MCF 10A (cell line): ENCODE measurements at places on chromosomes 5 and 9. TPM values are rescaled to one million over a fixed set of nuclear protein-coding genes. Genes with fewer than 3 reads are reported as not detected.

DNA sequence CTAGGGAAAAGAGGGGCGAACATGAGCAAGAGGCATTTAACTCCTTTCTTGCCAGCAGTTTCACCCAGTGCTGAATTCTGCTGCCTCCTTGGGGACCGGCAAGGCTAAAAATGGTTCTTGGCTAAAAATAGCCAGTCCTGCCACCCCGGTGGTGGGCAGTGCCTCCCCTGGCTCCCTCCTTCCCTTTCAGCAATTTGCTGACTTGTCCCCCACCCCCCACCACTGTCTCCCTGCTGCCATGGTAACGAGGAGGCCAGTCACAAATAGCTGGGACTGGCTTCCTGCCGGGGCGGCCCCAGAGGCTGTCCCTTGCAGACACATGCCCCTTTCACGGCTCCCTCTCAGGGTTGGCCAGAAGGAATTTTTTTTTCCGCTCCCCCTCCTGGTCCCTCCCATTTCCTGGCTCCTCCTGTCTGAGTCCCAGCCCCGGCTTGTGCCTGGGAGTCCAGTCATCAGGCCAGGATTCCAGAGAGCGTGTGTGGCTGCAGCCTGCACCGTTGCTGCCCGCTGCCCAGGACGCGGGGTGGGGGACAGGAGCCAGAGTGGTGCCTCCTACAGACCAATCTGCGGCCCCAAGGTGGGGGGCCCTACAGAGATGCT lies 130.3 kb downstream of the RGS3 start:
- peak; percentile 95 for DNase-seq

DNA sequence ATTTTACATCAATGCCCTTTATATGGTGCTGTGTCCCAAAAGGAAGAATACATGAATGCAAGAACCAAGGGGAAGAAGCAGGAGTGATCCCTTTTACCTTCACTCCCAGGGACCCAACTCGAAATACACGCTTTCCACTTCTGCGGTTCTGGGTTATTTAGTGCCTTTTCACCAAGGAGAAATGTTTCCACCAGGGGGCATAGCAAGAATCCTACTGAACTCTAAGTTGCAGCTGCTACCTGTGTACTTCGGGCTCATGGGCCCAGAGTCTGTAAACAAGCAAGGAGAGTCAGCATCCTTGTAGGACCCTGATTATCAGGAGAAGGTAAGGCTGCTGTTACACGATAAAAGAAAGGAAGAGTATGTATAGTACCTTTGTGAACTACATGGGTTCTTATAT lies 45.7 kb downstream of the DPYSL3 start:
- DNase-seq: peak; percentile 68

DNA sequence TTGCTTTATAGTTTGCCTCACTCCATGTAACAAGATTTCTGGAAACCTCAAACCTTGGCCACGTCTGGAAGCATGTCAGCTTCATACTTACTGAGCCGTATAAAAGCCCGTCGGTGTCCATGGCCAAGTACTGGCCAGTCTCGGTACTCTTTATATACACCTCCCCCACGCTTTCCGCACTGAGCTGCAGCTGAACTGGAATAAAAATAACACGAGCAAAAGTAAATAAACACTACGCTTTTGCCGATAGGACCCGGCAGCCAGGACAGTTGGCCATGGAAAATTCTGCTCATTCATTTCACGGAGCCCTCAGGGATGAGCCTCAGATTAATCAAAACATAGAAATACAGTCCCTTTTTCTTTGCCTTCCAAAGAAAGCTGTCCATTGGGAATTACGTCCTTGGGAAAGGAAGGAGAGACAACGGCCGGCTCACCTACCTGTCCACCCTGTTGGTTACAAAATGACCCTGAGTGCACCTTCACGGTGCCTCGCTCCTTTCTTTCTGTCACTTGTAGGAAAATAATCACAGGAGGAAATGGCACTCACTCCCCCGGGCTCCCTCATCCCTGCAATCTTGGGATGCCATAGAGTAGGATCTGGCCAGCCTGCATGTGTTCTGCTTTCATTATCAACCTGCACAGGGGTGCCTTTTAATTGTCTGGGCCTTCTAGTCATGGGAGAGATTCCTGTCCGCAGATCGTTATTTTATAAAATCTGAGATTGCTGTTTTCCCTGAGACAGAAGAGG lies 85.1 kb downstream of the FGF1 start:
- no peak for DNase-seq

- DNase-seq: peak; percentile 68
Observed at GRCh38 chr9:97900738-97901565, 21.3 kb downstream of the TRMO start.

DNA sequence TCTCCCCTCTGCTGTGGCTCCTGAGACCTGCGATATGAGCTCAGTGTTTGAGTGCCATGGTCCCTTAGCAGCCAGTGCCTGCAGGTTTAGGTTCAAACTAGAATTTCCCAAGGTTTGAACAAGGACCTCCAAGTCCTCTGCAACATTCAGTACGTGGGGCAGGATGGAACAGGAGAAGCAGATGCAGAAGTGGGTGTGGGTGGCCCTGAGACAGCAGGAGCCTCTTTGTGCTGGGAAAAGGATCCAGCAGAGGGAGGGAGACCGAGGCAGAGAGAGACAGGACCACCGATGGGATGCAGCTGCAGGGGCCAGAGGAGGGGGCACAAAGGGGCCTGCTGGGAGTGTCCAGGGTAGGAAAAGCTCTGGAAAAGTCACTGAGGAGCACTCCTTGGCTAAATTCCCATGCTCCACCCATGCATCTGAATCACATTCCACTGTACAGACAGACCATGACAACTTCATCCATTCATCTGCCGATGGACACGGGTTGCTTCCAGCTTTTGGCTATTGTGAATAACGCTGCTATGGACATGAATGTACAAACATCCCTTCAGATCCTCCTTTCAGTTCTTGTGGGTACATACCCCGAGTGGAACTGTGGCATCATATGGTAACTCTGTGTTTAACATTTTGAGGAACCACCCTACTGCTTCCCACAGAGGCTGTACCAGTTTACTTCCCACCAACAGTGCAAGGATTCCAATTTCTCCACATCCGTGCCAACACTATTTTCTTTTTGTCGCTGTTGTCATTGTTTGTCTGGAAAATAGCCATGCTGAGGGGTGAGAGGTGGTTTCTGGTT lies 26.7 kb upstream of the SUSD3 start:
- peak; percentile 22 for DNase-seq

- DNase-seq: peak; percentile 41
Observed at GRCh38 chr5:3265131-3265885, 330.3 kb upstream of the IRX1 start.

DNA sequence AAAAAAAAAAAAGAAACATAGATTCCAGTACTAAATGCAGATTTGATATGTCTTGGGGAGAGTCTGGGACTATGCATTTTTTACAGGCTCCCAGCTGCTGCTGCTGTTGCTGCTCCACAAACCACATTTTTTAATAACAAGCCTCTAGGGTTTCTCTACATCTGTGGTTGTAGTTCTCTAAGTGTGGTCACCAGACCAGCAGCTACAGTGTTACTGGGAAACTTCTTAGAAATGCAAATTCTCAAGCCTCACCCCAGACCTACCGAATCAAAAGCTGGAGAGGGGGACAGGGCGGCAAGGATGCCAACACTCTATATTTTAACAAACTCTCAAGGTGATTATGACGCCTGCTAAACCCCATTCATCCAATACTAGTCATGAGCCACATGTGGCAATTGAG lies 293.4 kb upstream of the PTGER4 start:
- no peak for DNase-seq

DNA sequence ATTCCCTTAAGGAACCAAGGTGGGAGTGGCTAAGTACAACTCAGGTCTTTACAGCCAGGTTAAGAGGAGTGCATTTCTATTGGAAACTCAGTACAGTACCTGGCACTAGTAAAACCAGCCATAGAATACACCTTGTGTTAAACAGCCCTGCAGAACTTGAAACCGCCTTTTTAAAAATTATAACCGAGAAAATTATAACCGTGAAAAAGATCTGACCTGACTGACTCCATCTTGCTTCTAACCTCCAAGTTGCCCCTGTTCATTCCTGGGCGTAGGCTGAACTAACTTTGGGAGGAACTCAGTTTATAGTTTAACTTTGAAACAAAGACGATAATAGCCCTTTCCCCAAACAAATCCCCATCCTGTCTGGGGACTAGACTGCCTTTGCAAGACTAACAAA lies 132.3 kb downstream of the SUSD1 start:
- DNase-seq: no peak

DNA sequence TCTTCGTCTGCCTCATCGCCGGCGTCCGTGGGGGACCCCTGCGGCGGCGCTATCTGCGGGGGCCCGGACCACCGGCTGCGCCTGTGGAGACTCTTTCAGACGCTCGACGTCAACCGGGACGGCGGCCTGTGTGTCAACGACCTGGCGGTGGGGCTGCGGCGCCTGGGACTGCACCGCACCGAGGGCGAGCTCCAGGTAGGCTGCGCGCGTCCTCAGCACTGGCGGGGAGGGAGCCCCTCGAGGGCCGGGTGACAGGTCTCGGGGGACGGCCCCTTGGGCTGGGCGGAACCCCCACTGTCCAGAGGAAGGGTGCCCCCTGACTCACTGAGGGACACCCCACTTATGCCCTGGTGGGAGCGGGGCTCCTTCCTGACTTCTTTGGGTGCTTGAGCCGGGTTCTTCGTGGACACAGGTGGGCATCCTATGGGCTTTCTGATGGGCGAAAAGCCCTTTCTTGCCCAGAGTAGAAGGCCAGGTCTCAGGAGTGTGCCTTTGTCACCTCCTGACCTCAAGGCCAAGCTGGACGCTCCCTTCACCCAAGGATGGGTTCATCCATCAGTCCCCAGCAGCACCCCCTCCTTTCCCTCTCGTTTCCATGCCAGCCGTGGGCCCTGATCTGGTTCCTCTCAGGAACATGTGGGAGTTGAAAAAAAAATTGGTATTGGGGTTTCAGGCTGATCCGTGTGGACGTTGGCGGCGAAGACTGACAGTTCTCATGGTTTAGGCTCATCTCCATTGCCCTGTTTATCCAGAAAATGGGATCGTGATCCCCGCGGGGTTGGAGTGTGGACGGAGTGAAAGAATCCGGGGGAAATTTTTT lies 564 bp downstream of the SLC25A25 start:
- DNase-seq: peak; percentile 17

DNA sequence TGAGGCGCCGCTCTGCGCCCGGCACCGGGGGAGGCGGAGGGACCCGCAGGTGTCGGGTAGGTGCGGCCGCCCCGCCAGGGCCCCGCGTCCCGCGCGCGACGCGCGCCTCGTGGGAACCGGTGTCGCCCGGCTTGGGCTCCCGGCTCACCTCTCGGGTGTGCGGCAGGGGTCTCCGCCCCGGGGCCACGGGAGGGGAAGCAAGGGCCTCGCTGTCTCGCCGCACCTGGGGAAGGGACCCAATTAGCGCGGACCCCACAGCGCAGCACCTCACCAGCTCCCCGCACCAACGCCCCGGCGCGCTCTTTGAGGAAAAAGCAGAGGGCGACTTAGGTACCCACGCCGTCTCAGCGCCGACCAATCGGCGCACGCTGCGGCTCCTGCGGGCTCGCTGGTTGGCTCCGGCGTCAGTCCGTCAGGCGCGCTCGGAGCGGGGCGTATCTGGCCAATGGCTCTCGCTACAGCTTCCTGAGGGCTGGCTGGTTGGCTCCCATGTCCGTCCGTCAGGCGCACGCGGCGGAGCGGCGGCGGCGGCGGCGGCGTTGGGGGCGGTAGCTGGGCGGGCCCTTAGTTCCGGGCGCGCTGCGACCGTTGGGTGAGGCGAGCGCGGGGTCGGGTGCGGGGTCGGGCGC lies at the start of gene TRAF2:
Gene TRAF2, plus strand, starts transcription at position 567 of the 629 bp plus-strand sequence. CDS start 12,225 bp downstream, outside the sequence.
- peak; percentile 97 for DNase-seq

DNA sequence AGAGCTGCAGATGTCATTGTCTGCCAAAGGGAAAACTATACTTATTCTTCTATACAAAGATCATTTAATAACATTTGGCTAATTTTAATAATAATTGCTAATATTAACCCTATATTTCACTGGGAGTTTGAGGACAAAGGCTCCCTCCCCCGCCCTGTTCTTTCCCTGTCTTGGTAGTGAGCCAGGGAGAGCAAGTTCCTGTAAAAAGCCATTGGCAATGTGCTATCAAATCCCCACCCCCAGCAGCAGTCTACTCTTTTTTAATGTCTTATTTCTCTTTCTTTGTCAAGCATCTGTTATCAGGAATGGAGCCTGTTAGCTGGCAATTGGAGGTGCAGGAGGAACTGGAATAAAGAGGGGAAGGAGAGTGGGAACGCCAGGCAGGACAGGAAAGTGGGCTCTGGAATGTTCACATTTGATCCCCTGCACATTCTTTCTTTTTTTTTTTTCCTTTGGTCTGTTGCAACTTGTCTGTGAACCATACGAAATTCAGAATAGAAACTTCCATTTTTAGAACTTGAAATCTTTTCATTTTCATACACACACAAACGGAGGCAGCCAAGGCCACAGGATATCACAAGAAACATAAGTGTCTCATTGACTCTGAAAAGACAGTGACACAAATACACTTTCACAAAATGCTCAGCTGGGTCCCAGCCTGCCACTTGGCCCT lies 664.8 kb upstream of the ZNF608 start:
- peak; percentile 87 for DNase-seq

DNA sequence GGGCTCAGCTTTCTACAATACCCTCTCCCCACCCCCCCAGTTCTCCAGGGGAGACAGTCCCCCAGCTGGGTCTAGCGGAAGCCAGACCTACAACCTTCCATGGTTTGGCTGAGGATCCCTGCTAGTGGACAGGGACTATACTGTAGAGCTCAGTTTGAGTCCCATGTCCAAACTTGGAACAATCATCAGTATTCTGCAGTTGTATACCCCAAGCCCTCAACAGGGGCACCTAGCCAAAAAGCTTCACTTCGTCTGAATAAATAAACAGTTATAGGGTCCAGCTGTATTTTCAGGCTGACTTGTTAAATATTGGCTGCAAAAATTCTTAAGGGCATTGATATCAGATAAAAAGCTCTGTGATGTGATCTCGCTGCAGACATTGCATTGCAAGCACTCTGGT lies 15.4 kb upstream of the C9 start:
- no peak for DNase-seq

GRCh38 chr9:130128733-130129431 lies 43.3 kb upstream of the NCS1 start:
- DNase-seq: no peak

GRCh38 chr9:107566611-107567061 lies 77.1 kb upstream of the KLF4 start:
- no peak for DNase-seq

GRCh38 chr5:95718203-95718602 lies 12.9 kb upstream of the RHOBTB3 start:
- no peak for DNase-seq

GRCh38 chr5:69335341-69335935 lies 2.8 kb upstream of the CCDC125 start:
- DNase-seq: no peak

JMY gene
- total RNA-seq: 16.8 and 19.3 TPM in 2 replicates

DEPDC1B gene
- total RNA-seq: 6.0 and 11.3 TPM in 2 replicates

NAIP gene
- 4.0 and 4.1 TPM in 2 replicates for total RNA-seq

LPAR1 gene
- total RNA-seq: 0.21 and 0.47 TPM in 2 replicates

PCDHB16 gene
- 1.8 and 2.5 TPM in 2 replicates for total RNA-seq

NDUFA8 gene
- total RNA-seq: 52.5 and 58.4 TPM in 2 replicates

SLC36A3 gene
- total RNA-seq: not detected in 2 replicates

TUBB4B gene
- 171 and 180 TPM in 2 replicates for total RNA-seq

OR1J2 gene
- total RNA-seq: not detected in 2 replicates

HDHD3 gene
- 10.1 and 11.5 TPM in 2 replicates for total RNA-seq
